IPS-NIHi11 (cell line): ENCODE measurements at places on chromosomes 7 and 10.

GRCh38 chr10:121087129-121087528, 236.0 kb downstream of the WDR11 start:
- no peak for DNase-seq

DNA sequence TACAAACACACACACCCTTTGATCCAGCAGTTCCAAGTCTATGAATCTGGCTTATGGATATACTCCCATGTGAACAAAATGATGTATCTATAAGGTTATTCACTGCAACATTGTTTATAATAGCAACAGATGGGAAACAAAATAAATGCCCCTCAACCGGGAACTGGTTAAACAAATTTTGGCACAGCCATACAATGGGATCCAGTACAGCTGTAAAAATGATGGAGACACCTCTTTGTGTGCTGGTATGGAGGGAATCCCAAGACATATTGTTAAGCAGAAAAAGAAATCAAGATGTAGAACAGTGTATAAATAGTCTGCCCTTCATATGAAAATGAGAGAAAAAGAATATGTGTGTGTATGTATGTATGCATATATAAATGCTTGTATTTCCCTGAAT, 155.5 kb downstream of the SNX10 start:
- no peak for DNase-seq

DNA sequence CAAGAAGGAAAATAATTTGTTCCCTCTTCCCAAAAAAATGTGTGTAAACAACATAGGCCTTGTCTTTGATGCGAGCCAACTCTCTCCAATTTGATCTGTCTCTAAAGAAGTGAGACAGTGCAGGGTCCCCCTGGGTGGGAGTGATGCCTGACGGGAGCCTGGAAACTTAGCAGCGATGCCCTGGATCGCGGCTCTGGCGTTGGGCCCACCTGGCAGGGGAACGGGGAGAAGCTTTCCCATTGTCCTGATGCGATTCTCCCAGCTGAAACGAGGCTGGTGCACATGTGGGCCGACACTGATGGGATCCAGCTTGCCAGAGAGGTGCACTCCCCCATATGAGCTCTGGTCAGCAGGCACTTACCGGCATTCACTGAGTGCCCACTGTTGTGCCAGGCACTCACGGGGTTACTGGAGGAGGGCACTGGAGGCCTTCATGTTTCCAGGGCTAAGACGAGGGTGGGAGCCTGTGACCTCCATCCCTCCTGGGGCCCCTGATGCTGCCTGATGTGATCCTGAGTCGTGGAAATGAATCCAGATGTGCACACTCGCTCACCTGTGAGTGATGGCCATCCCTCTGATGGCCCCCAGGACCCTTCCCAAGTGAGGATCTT, 132.8 kb downstream of the PTPN20 start:
- no peak for DNase-seq

DNA sequence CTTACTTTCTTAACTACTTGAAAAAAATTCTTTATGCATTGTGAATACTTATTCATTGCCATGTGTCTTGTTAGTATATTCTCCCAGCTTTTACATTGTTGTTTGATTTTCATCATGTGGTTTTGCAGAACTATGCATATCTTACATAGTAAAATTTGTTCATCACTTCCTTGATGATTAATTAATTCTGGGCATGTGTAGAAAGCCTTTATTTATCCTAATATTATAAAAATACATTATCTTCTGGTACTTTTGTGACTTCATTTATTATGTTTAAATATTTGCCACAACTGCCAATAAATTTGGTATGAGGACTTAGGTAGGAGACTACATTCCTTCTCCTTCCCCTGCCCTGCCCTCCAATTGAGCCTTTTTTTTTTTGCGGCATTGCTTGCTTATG, 166.0 kb upstream of the ZNF32 start:
- DNase-seq = no peak

- no peak for DNase-seq
These were observed 248.1 kb downstream of the EMX2 start for GRCh38 chr10:117790621-117791020.

DNA sequence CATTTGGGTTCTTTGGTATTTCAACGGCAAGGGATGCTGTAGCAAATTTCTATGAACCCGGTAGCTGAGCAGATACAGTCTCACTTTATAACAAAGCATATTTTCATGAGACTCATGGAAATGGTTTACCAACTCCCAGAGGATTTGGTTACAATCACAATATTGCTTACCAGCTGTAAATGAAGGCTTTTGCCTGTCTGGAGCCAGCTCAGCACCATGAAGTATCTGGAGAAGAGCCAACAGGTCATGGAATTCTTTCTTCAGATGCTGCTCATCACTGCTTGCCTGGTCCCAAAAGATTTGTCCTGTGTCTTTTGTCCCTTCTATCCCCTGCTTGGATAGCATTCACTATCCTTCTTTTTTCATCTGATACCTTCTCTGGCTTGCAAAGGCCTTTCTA, 316.9 kb upstream of the PHYHIPL start:
- DNase-seq = no peak

- no peak for DNase-seq
These were observed 211.2 kb upstream of the CSTF2T start for GRCh38 chr10:51910596-51910995.

DNA sequence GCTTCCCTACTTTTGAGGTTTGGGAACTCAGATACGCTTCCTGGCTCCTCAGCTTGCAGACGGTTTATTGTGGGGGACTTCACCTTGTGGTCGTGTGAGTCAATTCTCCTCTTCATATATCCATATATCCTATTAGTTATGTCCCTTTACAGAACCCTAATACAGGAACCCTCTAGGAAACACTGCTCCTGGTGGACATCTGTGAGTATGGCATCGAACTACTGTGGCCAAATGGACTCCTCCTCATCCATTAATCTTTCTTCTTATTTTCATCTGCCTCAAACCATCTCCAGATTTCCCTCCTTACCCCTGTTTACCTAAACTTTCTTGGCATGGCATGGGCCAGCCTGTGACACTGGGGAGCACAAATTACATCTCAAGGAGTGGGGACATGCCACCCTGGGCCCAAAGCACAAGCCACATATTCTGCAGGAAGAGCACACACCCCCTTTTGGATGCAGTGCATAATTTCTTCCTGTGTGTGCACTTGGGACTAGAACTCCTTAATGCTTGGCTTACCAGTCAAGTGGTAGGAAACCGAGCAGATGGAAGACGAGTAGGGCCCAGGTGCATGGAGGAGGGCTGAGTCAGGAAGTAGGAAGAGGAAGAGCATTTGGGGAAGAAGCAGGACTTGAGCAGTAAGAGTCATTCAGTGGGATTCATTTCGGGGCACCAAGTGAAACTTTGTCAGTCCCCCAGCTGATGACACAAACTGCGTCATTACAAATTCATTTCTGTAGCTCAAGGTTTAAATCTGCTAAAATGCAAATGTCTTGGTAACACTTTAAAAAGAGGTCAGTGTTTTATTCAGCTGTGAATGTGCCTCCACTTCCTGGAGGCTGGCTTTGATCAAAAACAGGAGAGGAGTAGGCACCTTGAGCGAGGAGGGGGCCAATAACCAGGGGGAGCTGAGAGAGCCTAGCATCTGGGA, 80.8 kb upstream of the PLXNA4 start:
- DNase-seq = peak; percentile 46

DNA sequence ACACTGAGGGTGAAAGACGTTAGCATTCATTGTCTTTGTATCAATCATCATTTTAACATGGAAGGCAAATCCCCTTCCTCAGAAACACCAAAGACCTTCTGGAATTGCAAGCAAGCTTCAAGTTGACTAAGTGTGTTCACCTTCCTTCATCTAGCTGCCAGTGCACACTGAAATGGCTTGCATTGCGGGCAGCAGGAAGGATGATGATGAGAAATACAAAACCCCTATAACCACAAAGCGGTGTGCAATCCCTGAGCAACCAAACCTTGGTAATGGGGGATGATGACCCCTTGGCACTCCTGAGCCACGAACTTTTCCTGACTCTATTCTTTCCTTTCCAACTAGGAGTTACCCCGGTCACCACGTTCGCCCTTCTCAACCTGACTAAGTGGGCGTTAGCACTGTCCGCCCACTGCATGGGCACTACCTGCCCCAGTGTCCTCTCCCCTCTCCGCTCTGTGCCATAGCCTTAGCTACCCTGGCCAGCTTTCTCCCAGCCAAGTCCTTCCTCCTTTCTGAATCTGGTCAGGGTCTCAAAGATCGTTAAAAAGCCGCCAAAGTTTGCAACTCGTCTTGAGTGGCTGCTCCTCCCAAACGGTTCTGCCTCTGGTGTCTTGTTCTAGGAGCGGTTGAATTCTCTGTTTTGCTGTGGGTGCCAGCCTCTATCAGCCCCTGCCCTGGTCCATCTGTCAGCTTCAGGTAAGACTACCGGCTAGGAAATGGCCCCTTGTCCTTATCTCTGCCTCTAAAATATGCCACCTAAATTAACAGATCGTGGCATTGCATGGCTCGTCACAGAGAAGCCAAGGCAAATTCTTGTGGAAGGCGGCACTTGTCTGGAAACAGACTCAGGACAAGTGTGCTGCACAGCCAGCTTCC, 586 bp upstream of the AOC1 start:
- DNase-seq = no peak

GRCh38 chr7:151756076-151756731, 120.7 kb downstream of the PRKAG2 start:
- no peak for DNase-seq

- no peak for DNase-seq
These were observed 25.8 kb upstream of the ZRANB1 start for GRCh38 chr10:124916098-124916584.

DNA sequence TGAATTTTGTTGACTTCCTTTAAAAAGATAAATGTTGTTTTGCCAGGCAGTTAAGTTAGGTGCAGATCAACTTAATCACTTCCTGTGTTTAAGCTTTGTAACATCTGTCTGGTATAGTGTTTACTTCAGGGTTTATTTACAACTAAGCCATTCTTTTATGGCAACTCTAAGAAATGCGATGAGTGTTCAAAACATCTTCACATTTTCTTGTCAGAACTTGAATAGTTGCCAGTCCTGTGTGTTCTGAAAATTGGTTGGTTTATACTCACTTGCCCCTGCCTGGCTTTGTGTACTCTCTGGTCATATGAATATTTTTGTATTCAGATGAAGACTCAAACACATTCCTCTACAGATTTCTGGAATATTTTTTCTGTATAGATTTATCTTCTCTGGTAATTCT, 327.2 kb downstream of the MDFIC start:
- DNase-seq = no peak

- no peak for DNase-seq
These were observed 44.7 kb downstream of the MYO3A start for GRCh38 chr10:25978771-25979170.

DNA sequence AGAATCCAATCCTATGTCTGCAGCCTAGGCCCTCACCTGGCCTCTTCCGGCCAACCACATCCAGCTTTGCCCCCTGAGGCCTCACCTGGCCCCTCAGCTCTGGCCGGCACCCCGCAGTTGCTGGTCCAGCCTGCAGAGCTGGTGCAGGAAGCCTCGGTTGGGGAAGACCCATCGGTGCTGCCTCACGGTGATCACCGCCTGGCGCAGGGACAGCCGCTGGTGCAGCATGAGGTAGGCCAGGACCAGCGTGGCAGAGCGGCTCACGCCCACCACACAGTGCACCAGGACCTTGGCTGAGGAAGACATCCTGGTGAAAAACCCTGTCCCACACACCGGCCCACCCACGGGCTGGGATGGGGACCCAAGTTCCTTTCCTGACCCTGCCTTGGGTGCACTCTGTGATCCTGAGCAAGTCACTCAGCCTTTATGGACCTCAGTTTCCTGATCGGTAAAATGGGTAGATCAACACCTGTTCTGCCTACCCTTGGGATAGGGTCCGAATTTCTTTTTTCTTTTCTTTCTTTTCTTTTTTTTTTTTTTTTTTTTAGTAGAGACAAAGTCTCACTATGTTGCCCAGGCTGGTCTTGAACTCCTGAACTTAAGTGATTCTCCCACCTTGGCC, 5.8 kb upstream of the SAMD8 start:
- no peak for DNase-seq

DNA sequence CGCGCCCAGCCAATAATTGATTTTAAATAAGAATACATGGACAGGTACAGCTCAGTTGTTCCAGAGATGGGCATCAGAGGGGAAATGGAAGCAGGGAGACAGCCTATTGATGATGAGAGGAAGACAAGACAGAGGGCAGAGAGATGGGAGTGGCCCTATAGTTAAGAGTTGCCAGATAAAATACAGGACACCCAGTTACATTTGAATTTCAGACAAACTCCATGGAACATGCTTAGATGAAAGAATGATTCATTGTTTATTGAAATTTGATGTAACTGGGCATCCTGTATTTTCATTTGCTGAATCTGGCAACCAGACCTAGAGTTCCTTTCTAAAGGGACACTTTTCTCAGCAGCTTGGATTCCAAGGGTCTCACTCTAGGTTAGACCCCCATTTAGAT, 341.1 kb downstream of the FRMD4A start:
- no peak for DNase-seq

DNA sequence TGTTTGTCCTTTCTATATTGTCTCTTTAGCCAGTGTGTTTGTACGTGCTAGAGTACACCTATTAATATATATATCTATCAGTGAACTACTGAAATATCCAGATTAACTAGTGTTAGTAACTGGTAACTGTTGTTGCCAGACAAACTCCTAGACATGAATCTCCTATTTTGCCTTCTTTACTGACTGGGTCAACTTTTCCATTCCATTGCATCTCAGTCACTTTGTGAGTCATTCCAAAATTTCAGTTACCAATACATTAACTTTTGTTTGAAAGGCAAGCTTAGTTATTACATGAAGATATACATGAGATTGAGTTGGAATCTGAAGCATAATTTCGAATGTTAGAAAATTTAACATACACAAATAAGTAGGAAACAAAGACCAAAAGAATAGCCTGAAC, 51.4 kb downstream of the BTAF1 start:
- no peak for DNase-seq

DNA sequence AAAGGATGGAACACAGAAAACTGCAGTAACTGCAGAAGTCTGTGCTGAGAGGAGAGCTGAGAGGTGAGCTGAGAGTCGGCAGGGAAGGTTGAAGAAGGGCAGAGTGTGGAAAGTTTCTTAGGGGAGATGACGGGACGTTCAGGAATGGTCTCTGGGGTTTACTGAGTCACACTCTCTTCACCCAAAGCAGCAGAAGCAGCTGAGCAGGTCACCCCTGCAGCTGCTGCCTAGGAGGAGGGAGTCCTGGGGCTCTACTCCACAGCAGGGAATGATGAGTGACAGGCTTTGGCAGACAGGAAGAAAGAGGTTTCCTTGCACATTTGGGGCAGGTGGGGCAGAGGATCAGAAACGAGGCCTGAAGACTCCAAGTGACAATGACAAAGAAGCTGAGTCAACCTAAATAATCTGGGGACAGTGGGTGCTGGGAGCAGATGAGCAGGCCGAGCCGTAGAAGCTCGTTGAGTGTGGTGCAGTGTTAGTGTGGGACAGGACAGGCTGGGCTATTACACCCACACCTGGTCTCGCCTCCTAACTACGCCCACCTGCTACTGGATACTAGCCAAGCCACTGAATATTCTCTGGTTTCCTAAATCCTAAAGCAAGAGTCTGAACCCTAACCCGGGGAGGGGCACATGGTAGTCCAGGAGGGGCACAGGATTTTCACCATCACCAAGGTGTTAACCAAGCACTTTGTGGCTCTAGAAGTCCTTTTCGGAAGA, 24.9 kb downstream of the BEND7 start:
- no peak for DNase-seq

- DNase-seq = no peak
These were observed 22.2 kb downstream of the PLA2G12B start for GRCh38 chr10:72932259-72933015.
